ENCODE measurements at places on chromosomes 12 and 14.
A peak's percentile ranks its signal among the peaks of the same experiment; 100 is the strongest.

DNA sequence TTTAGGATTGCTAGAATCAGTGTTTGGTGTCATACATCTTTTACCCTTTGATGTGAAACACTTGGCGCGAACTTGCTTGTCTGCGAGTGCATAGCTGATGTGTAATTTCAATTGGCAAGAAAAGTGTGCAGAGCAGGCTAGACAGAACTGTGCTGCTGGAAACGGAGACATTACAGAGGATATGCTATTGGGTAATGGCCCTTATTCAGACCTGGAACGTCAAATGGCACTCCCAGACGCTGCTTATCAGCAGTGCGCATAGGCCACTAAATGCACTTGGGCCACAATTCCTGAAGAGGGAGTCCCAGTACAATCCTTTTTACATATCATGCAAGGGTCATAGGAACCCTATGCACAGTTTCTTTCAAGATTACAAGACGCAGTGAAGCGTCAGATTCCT is 15.7 kb upstream of the SLC10A1 start:
- no peak for DNase-seq

- no peak for DNase-seq
Observed at GRCh38 chr14:58972233-58973017, 216.0 kb upstream of the DAAM1 start.

GRCh38 chr14:51382506-51382905 is 142.5 kb downstream of the TMX1 start:
- no peak for DNase-seq

GRCh38 chr12:56874821-56875220 is 59.4 kb downstream of the SDR9C7 start:
- peak; percentile 6 for DNase-seq

- no peak for DNase-seq
Observed at GRCh38 chr12:28294300-28294699, 104.0 kb downstream of the CCDC91 start.

- no peak for DNase-seq
Observed at GRCh38 chr12:107662484-107662883, 23.1 kb upstream of the PWP1 start.

DNA sequence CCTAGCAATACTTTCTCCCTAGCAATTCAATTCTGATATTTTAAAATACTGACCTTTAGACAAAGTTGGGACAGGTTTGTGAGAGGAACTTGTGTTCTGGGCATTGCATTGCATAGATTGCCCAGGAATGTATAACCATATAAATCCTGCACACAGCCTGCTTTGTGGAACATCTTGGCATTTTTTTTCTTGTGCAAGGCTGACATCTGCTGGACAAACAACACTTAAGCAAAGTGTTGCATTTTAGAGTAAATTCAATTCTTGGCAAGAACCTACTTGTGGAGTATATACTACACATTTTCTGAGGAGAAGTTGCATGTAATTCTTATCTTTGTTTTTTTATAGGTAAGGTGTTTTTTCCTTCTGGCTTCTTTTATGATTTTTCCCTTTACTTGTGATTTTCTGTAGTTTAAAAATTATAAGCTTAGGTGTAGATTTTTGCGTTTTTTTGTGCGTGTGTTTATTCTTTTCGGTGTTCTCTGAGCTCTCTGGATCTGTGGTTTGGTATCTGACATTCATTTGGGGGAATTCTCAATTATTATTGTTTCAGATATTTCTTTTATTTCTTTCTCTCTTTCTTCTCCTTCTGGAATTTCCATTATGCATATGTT is 26.4 kb downstream of the TESPA1 start:
- DNase-seq: peak; percentile 86

DNA sequence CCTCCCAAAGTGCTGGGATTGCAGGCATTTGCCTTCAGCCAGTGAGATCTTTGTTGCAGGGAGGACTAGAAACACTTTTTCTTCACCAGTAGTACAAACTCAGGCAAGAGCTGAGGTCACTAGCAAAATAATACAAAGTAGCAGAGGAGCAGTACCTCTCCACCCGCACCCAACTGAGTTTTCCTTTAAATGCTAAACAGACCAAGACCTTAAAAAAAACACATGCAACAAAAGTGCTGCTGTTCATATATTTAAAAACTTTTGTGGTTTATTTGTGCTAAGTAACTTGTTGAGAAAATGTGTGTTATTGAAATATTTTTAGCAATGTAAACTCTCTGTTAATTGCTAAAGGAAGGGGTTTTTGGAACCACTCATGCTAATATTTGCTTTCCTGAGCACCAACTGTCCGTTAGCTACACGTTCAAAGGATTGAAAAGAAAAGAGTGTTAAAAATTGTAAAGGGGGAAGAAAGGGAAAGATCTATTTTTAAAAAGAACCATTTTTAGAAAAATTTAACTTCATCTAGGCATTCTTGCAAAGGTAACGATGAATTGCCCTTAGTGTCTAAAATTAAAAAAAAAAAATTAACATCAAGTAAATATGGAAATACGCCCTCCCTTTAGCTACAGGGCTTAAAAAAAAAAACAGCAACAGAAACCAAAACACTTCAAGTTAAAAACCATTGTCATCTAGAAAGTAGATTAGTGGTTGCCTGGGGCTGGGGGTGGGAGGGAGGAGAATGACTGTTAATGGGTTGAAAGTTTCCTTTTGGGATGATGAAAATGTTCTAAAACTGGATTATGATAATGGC is 114.0 kb upstream of the KRAS start:
- DNase-seq: no peak

GRCh38 chr12:80622271-80622670 is 85.2 kb upstream of the MYF6 start:
- peak; percentile 8 for DNase-seq

GRCh38 chr12:6082613-6083012 is 41.9 kb downstream of the VWF start:
- DNase-seq: no peak

DNA sequence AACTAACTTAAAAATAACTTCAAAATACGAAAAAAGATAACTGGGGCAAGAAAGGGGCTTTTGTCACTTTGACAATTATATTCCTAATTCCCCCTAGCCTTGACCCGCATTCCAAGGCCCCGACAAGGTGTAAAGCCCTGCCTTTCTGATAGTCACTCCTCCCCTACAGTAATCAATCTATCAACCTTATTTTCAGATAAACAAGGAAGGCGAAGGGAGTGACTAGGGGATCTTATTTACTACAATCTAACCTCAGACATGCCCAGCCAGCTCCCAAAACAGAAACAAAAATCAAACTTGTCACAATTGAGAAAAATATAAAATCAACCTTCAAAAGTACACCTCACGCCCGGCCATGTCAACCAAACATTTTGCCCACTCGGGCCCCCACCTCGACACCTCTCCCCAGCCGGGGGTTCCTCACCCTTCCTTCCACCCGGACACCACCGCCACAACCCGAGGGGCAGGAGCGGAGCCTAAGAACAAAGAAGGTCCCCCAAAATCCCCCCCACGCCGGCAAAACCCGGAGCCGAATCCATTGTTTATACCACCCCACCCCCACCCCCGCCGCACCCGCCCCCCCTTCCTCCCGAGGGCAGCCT is 562 bp downstream of the ZFYVE1 start:
- DNase-seq: no peak

GRCh38 chr14:71264260-71264659 is 357.0 kb downstream of the PCNX1 start:
- no peak for DNase-seq

GRCh38 chr12:30531731-30532678 is 163.7 kb downstream of the IPO8 start:
- DNase-seq: no peak

GRCh38 chr14:101276309-101277091 is 284.8 kb upstream of the DIO3 start:
- no peak for DNase-seq

DNA sequence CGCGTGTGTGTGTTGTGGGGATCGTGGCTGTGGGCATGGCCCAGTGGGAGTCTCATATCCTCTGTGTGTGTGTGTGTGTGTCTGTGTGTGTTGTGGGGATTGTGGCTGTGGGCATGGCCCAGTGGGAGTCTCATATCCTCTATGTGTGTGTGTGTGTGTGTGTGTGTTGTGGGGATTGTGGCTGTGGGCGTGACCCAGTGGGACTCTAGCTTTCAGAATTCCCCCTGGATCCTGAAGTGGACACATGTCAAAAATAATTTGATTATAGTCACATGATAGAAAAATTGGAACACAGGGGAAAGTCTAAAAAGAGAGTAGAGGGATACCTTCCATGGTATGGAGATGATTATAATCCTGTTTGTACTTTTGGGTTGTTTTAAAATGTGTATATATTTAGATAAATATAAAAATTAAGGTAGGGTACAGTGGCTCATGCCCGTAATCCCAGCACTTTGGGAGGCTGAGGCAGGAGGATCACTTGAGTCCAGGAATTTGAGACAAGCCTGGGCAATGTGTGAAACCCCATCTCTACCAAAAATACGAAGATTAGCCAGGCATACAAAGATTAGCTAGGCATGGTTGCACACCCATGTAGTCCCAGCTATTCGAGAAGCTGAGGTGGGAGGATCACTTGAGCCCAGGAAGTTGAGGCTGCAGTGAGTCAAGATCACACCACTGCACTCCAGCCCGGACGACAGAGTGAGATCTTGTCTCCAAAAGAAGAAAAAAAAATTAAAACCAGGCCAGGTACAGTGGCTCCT is 11.0 kb downstream of the PAPLN start:
- DNase-seq: no peak

DNA sequence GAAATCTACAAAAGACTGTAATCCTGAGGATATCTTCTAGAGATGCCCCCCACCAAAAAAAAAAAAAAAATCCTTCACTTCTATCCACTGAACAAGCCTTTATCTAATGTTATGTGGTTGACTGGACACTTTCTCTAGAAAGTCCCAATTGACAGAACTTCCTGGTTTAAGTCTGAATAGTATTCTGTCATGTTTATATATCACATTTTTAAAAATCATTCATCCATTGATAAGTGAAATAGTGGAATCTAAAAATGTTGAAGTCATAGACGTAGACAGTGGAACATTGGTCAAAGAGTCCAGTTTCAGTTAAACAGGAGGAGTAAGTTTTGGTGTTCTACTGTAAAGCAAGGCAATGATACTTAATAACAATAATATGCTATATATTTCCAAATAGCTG is 297.0 kb downstream of the SSPN start:
- no peak for DNase-seq

GRCh38 chr14:97120611-97121031 is 323.4 kb downstream of the VRK1 start:
- DNase-seq: no peak

Data from fibroblast of the aortic adventitia (primary cell).